ENCODE measurements at places on chromosomes 11 and 22.

DNA sequence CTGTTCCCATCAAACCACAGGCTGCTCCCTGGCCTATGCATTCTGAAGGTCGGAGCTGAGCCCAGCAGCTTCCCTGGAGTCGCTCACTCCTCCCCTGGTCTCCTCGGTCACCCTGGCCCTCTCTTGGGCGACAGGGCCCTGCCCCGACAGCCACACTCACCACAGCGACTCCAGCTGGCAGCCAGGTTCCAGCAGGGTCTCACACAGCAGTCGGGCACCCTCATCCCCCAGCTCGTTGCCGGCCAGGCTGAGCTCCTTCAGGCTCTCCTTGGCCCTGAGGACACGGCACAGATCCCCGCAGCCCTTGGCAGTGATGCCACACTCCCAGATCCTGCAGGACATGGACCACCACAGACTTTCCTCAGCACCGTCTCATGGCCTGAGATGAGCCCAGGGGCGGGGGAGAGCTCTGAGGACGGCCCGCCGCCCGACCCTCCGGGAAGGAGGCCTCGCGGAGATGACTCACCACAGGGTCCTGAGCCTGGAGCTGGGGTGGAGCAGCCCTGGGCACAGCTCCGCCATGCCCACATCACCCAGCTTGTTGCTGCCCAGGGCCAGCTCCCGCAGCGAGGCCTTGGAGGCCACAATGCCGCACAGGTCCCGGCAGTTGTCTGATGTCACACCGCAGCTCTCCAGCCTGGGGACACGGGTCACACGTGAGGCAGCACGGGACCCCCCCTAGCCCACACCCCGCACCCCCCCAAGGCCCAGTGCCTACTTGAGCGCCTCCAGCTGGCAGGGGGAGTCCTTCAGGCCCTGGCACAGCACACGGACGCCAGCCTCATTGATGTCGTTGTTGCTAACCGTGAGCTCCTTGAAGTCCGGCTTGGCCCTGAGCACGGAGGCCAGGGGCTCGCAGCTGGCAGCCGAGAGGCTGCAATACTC, 8.5 kb downstream of the RNH1 start:
- no peak for DNase-seq

GRCh38 chr11:21456186-21456585, 736.7 kb upstream of the ANO5 start:
- DNase-seq: no peak

- no peak for DNase-seq
Measured at GRCh38 chr22:23891726-23892125, 2.5 kb upstream of the MIF start.

DNA sequence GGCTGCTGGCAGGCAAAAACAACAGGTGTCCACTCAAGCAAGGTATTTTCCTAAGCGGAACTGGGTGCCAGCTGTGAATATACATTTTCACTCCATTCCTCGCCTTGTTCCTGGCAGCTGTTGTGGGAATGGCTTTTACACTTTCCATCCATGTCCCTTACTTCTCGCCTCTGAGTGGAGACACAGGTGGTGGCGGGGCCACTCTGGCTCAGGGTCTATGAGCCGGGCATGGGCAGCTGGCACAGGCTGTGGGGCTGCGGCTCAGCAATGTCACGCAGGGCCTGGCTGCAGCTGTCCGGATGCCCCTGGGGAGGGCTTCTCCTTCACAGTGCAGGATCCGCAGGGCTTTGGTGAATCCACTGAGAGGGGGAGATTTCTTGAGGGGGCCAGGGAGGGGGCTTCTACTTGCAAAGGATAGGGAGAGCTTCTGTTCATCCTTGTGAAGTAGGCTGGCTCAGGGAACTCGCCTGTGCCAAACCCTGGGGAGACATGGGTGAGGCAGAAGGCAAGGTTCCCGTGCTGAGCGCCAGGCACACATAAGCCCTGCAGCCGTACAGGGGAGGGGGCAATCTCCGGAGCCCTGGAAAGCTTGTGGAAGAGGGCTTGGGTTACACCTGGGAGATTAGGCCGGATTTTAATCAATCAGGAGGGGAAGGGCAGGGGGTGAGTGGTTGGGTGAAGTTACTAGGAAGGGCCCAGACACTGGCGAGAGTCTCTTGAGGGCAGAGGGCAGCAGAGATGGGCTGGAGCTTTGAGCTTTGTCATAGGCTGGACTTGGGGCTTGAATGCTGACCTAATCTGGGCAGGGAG, 45.7 kb downstream of the KCNQ1OT1 start:
- no peak for DNase-seq

GRCh38 chr22:41907436-41908401, 7.2 kb downstream of the SHISA8 start:
- DNase-seq: no peak

GRCh38 chr11:115201111-115201792, 303.0 kb downstream of the CADM1 start:
- DNase-seq: no peak

- DNase-seq: no peak
Measured at GRCh38 chr11:95904009-95904650, 19.8 kb downstream of the MTMR2 start.

- no peak for DNase-seq
Measured at GRCh38 chr11:17498475-17498874, 21.8 kb upstream of the ABCC8 start.

- DNase-seq: no peak
Measured at GRCh38 chr11:133238495-133238894, 293.8 kb downstream of the OPCML start.

DNA sequence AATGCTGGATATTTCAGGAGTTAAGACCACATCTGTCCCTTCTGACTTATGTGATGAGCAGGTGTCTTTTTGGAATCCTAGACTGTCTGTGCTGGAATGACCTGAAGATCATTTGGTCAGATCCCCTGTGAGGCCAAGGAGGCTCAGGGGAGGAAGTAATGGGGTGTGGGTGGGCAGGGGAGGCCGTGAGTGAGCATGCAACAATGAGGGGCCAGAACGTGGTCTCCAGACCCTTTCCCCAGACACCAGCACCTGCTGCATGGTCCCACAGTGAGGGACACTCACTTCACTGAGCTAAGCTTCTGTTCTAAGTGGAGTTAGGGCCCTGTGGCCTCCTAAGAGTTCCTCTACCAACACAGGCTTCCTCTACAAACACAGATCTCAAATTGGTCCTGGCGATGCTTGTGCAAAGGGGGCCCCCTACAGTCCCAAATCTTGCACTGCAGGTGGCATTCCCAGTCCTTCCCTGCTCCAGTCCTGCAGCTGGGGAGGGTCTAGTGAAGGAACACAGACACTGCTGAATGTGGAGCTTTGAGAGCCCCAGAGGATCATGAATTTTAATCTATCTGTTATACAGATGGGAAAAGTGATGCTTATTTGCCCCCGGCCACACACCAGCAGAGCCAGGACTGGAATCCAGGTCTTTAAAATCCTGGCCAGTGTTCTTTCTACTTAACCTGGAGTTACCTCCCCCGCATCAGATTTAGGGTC, 7.4 kb downstream of the USP2 start:
- peak; percentile 14 for DNase-seq

- no peak for DNase-seq
Measured at GRCh38 chr11:417652-418342, 3.0 kb upstream of the SIGIRR start.

DNA sequence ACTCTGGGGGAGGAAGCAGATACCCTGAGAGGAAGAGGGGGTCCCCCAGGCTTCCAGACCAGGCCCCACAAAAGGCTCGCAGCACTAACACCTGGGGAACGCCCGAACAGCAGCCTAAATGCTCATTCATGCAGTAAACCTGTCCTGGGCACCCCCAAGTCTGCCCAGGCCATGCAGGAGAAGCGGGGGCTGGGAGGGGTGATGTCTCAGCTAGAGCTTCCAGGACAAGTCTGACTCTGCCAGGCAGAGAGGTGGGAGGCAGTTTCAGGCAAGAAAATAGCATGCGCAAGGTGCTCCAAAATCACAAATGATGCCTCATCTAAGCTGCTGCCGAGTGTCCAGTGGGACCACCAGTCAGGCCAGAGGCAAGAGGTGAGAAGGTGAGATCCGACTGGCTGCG, 14.6 kb downstream of the CABP7 start:
- DNase-seq: no peak

All from effector memory CD4-positive, alpha-beta T cell (primary cell).